HS-27A (cell line): ENCODE measurements at places on chromosomes 11 and 22.

DNA sequence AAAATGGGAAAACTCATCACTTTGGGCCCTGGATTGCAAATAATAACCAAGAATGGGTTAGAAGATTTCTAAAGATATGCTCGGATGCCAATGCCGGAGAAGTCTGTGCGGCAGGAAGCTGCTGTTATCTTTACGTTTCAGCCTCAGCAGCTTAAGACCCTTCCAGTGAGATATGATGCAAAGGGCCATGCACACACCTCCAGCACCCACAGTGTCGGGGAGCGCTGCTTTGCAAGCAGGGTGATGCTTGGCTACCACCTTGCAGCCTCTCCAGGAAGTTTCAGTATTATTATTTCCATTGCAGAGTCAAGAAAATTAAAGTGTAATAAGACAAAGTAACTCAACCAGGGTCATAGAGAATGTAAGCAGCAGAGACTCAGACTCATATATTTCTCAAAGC is 37.3 kb downstream of the LARGE1 start:
- no peak for DNase-seq

GRCh38 chr11:5339771-5340322 is 3.5 kb downstream of the OR51B5 start:
- no peak for DNase-seq

DNA sequence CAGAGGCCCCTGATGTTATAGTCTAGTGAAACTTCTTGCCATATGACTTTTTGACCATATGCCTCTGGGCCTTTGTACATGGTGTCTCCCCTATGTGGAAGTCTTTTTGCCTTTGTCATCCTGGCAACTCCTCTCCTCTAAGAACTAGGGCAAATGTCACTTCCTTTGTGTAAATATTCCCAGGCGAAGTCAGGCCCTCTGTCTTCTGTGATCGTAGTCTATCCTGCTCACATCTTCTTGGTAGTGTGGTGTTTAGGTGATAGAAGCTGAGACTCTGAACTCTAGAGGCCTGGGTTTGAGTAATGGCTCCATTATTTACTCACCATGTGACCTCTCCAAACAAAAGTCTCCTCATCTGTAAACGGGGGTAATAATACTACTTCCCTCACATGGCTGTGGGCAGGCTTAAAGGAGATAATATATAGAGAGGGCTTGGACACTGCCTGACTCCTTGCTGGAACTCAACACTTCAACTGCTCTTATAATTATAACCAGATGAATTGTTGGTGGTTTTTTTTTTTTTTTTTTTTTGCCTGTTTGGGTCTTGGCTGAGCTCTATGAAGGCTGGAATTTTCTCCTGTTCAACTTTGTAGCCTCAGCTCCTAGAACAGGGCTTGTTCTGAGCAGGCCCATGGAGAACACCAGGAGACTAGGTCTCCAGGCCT is 43.8 kb downstream of the INSC start:
- DNase-seq = no peak

- DNase-seq = no peak
These were observed 1.3 kb upstream of the SSH3 start for GRCh38 chr11:67301951-67302516.

- DNase-seq = no peak
These were observed 2.4 kb upstream of the CECR2 start for GRCh38 chr22:17366830-17367229.

- DNase-seq = no peak
These were observed 5.7 kb upstream of the ABTB2 start for GRCh38 chr11:34363363-34364084.

DNA sequence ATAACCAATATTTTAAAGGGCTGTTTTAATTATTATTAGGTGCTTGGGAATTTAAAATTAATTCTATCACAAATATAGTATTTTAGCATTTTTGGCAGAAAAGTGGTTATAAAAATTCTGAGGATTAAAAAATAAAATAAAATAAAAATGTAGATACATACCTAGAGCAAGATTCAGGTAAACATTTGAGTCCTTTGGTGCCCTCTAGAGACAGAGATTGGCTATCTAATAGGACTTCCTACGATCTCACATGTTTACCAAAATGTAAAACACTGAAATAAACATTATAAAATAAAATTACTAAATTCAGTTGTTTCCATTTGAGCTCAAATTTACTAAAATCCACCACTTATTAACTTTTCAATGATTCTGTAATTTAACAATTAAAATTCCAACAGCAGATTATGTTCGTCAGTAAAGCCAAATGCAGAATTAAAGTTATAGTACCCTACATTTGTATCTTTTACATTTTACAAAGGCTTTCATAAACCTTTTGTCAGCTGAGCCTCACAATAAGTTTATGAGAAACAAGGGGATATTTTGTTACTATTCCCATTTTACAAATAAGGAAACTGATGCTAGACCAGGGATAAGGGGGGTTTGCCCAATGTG is 27.7 kb downstream of the SLC36A4 start:
- DNase-seq = no peak

GRCh38 chr22:23673826-23674690 is 16.8 kb upstream of the RGL4 start:
- DNase-seq = no peak

GRCh38 chr11:124597626-124598025 is 13.6 kb upstream of the PANX3 start:
- DNase-seq = no peak

DNA sequence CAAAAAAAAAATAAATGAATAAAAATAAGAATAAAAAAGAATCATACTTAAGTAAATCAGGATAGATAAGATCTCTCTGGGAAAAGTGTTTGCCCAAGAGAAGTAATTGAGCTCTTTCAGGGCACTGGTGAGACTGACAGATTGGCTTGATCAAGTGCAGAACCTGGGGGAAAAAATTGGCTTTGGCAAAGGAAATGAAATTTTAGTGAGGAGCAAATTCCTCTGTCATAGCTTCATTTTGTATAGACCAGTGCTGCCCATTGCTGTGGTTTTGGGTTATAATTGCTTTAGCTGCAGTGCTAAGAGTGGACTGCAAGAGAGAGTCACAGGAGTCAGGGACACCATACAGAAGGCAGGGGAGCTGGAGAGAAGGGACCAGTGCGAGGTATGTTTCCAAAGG is 35.7 kb downstream of the SFI1 start:
- no peak for DNase-seq

- DNase-seq = no peak
These were observed 2.9 kb downstream of the SMARCB1 start for GRCh38 chr22:23789638-23790037.

- peak; percentile 73 for DNase-seq
These were observed 158.8 kb downstream of the FAT3 start for GRCh38 chr11:92383430-92383829.

GRCh38 chr11:55658031-55658573 is 3.9 kb upstream of the OR4C6 start:
- no peak for DNase-seq

- DNase-seq = no peak
These were observed 20.4 kb upstream of the LYVE1 start for GRCh38 chr11:10588904-10589303.

- DNase-seq = no peak
These were observed 10.1 kb downstream of the TOB2 start for GRCh38 chr22:41436322-41437113.

DNA sequence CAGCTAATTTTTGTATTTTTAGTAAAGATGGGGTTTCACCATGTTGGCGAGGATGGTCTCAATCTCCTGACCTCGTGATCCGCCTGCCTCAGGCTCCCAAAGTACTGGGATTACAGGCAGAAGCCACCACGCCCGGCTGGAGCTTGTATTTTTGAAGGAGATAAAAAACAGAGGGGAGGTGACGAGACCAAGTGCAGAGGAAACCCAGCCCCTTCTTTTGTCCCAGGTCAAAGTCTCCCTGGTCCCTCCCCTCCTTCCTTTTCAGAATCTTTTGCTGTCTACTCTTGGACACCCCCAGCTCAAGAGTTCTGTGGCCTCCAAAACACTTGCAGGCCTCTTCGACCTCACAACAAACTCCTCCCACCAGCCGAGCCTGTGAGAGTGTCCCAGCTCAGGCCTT is 12.2 kb upstream of the TMEM184B start:
- no peak for DNase-seq

DNA sequence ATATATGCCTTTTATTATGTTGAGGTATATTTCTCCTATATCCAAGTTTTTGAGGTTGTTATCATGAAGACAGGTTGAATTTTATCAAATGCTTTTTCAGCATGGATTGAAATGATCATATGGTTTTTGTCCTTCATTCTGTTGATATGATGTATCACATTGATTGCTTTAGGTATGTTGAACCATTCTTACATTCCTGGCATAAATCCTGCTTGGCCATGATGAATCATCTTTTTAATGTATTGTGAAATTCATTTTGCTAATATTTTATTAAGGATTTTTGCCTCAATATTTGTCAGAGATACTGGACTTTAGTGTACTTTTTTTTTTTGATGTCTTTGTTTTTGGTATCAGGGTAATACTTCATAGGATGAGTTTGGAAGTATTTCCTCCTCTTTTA is 283.8 kb upstream of the C11orf87 start:
- peak; percentile 2 for DNase-seq

GRCh38 chr11:96906476-96906875 is 516.7 kb downstream of the JRKL start:
- no peak for DNase-seq

- DNase-seq = peak; percentile 68
These were observed 83.0 kb downstream of the ABTB2 start for GRCh38 chr11:34274712-34275398.

DNA sequence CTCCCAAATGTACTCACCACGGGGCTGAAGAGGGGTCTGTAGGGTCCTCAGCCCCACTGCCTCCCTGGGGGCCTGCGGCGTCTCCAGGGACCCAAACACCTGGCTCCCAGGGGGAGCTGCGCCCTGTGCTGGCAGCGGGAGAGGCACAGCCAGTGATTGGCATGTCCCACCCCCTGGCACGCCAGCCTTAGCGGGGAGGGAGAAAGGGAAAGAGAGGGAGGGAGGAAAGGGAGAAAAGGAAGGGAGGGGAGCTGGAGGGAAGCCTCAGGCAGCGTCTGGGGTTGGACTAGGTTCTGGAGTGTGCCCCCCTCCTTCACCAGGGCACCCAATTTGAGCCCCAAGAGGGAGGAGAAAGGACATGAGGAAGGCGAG is at the start of gene CHRM1:
Gene CHRM1, minus strand, starts transcription at position 163 of the 372 bp plus-strand sequence. CDS start 10,263 bp downstream, outside the sequence.
- DNase-seq = no peak

DNA sequence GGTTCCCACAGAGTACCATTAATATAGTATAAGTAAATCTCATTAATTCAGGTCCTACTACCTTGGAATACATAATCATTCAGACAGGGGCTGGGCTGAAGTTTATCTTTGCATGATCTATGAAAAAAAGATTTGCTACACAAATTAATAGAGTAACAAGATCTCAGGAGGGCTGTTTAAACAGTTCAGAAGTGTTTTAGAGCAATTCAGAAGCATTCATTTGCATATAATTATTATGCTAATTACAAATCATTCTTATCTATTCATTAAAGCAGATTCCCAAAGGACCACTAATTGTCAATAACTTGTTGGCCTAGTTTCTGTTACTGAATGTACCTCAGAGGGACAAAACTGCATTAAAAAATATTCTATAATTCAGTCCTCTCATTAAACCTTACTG is 40.5 kb downstream of the PITPNB start:
- DNase-seq = no peak

GRCh38 chr22:39478441-39478850 is 21.6 kb downstream of the MGAT3 start:
- DNase-seq = no peak

DNA sequence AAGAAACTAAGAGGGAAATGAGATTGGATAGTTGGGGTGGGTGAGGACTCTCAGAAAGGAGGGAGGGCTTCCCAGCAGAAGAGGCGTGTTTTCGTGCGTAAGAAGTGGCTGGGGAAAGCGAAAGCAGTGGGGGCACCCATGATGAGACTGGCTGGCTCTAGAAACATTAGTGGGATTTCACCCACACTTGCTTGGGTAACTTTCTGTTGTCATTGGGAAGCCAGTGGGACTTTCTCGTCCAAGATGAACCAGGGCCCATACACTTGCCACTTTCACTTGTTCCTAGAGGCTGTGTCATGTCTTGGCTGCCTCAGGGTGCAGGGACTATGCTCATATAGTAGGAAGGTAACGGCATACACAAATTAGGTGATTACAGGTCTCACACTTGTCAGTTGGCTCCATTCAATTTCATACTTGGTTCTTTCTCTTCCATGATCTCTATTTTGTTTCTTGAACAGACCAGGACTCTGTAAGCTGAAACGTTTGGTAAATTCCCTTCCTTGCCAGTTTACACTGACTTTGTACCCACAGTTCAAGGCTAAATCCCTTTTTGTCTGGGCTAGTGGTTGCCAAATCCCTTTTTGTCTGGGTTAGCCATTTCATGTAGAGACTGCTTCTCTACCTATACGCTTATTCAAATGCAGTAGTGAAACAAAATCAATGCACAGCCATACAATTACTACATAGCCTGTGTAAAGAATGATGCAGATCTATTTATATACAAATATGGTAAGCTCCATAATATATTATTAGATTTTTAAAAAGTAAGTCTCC is 42.0 kb upstream of the CXCR5 start:
- no peak for DNase-seq

DNA sequence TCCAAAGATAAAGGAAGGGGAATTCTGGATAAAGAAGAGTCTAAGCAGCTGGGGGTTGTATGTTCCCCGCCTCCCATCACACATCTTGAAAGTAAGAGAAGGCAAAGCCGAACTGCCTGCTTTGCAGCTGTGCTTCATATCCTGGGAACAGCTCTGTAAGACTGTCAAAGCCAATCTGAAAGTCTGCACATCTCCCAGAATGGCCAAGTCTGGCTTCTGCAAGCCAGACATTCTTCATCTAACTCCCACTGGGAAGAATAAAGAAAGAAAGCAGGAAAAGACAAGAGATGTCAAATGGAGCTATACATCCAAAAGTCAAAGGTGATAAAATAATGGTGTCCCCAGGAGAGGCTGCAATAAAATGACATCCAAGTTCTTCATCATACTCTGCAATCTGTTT is 15.4 kb downstream of the MORC2 start:
- DNase-seq = no peak

- DNase-seq = no peak
These were observed 24.8 kb downstream of the RIBC2 start for GRCh38 chr22:45438336-45438735.

DNA sequence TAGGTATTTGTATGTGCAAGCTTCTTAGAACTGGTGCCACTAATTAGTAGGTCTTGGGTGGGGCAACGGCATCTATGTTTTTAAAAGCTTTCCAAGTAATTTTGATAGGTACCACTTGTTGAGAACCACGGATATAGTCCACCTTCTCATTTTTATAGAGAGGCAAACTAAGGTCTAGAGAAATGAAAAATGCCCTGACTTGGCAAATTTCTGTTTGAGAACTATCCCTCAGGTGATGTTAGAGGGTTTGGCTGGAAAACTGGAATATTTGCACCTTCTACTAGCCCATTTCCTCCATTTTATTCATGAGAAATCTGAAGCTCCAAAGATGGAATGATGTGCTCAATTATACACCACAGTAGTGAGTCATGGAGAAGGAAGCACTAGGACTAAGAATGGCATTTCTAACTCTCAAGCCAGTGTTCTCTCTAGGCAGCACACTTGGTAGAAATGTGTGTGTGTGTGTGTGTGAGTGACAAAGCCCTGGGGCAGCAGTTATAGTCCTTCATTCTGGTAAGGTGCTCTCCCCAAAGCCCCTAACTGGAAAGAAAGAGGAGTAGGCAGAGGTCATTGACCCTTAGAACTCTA is 1.8 kb upstream of the TMEM86A start:
- no peak for DNase-seq
